C1 segment of cervical spinal cord (tissue), 14 donors: ENCODE measurements at places on chromosomes 1 and 21.

GRCh38 chr1:210405316-210405715 lies 76.6 kb downstream of the HHAT start:
- DNase-seq: no peak

GRCh38 chr1:117679299-117679698 lies 73.5 kb downstream of the TENT5C start:
- DNase-seq: no peak

DNA sequence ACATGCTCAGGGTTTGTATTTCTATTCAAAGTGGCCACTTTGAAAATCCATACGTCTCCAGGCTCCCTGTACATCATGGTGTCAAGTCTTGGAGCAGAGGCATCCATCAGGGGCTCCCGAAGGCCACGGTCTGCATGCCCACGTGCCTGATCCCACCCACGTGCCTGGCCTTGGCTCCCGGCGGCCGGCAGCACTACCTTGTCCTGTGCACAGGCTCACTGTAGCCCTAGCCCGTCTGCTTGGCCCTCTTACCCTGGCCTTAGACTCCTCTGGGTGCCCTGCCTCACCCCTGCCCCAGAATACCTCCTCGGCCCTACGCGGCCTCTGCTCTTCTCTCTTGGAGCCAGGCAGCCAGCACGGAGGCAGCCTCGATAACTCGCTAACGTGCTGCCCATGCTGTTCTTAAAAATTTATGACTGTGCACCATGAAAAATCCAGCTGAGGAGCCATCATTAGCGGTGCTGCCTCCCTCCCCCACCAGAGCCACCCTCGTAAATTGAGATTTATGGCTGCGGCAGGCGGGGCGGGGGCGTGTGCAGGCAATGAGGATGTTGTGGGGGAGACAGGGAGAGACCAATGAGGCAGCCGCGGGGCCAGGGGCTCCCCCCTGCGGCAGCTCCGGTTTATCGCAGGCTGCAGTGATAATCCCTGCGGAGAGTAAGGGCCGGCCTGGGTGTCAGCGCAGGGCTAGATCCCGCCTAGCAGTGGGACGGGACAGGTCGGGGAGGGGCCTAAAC lies 24.6 kb downstream of the DMAP1 start:
- no peak for DNase-seq

- DNase-seq: no peak
Measured at GRCh38 chr1:113207457-113207856, 134.5 kb downstream of the LRIG2 start.

- no peak for DNase-seq
Measured at GRCh38 chr1:71586030-71586429, 505.2 kb upstream of the ZRANB2 start.

GRCh38 chr1:6131561-6131960 lies 48.6 kb downstream of the CHD5 start:
- no peak for DNase-seq

- no peak for DNase-seq
Measured at GRCh38 chr1:145906954-145907753, 2.7 kb downstream of the ITGA10 start.

- no peak for DNase-seq
Measured at GRCh38 chr1:64162151-64162550, 41.3 kb upstream of the UBE2U start.

- DNase-seq: no peak
Measured at GRCh38 chr1:236156512-236157208, 14.3 kb downstream of the GPR137B start.

DNA sequence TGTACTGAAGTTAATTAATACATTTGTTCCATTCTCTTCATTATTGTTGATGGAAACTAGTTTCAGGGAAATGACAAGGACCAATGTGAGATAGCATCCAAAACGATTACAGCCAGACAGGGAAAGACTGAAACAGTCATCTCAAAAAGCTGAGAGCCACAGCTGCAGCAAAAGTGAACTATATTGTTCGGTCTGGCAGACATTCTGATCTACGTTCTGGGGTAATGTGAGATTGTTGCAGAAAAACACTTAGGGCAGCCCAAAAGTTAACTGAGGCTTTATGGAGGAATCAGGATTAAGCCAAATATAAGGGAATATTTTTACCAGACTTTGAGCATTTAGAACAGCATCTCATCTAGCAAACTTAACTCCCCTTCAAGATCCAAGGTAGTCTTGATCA lies 112.9 kb downstream of the LRRC40 start:
- no peak for DNase-seq

DNA sequence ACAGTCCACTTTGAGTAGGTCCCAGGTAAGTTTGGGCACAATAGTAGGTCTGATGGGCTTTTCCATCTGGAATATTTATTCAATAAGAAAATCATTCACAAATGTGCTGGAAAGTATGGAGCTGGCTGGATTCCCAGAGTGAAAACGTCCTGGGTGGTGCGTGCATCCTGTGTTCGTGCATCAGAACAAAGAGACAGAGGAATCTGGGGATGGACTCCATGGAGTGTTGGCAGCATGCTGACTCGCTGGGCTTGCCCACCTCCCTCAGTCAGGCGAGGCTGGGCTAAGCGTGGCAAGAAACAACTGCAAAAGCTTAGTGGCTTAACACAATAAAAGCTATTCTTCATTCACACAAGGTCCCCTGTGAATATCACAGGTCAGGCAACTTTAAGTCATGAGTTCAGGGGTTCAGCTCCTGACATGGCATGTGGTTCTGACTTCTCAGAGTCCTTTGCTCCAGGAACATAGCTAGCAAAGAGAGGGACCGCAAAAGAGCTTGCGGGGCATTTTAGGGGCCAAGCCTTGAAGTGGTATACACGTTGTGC lies 151.6 kb upstream of the ZNF644 start:
- no peak for DNase-seq

GRCh38 chr21:44263768-44264167 lies 2.1 kb upstream of the DNMT3L start:
- no peak for DNase-seq

DNA sequence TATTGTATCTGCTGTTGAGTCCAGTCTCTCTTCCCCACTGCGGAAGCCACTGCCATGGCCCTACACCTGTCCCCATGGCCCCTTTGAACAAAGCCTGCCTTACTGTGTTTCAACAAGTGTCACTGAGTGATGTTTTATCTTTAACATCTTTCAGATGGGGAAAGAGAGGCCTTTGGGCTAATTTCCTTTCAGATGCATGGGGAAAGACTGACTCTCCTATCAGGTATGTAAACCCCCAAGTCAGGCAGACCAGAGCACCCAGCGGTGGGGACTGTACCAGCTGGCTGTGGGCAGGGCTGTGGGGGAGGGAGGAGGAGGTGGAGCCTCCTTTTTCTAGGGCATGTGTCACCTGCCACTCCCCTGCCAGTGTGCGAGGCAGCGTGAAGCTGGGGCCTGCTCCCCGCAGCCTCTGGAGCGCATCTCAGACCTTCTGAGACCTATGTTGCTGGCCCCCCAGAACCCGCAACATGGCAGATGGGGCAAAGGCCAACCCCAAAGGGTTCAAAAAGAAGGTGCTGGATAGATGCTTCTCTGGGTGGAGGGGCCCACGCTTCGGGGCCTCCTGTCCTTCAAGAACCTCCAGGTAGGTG lies at the start of gene PLA2G2F:
Gene PLA2G2F, plus strand, starts transcription at position 363 of the 590 bp plus-strand sequence. Its CDS starts 105 bp downstream, at position 468.
- DNase-seq: no peak

DNA sequence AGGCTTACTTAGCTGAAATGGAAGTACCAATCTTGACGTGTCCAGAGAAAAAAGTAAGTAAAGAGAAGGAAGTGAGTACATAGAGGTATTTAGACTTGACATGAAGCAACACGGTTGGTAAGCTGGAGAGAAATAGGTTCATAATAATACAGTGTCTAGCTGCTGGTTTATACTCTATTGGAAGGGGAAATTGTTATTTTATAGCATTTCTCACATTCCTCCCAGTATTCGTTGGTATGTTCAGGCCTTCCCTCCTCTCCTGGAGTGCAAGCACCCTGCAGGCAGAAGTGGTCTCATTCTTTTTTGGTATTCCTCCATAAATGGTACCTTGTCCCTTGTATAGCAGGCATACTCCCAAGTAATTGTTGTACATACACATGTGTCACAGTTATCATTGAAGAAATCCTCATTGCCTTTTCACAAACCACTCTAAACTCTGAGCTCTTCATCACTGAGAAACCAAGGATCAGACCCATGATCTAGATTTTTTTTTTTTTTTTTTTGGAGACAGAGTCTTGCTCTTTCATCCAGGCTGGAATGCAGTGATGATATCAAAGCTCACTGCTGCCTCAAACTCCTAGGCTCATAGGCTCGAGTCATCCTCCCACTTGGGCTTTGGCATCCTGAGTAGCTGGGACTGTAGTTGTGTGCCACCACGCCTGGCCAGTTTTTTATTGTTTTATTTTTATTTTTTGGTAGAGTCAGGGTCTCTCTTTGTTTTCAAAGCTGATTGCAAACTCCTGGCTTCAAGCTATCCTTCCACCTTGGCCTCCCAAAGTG lies 9.8 kb upstream of the IPO9 start:
- DNase-seq: no peak

DNA sequence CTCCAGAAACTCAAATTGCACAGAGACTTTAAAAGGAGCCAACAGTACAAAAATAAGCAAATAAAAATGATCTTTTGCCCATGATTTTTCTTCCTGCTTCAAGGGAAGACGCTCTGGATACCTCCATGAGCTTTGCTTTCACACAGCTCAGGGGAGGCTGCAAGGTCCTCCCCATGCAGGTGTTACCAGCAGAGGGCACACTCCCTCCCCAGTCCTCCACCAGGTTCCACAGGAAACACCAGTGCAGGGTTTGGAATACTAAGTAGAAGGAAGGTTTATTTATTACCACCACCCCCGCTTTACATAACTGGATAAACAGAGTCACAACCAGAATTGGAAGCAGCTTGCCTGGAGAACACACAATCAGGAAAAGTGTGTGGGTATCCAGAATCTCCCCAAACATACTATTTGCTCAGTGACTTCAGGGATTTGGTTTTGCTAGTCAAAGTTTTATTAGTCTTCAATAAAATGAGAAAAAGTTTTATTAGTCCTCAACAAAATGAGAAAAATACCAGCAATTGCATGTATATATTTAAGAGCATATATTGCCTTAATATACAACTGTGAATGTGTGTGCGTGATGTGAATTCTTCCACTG lies 37.3 kb downstream of the HSD3B1 start:
- DNase-seq: no peak

DNA sequence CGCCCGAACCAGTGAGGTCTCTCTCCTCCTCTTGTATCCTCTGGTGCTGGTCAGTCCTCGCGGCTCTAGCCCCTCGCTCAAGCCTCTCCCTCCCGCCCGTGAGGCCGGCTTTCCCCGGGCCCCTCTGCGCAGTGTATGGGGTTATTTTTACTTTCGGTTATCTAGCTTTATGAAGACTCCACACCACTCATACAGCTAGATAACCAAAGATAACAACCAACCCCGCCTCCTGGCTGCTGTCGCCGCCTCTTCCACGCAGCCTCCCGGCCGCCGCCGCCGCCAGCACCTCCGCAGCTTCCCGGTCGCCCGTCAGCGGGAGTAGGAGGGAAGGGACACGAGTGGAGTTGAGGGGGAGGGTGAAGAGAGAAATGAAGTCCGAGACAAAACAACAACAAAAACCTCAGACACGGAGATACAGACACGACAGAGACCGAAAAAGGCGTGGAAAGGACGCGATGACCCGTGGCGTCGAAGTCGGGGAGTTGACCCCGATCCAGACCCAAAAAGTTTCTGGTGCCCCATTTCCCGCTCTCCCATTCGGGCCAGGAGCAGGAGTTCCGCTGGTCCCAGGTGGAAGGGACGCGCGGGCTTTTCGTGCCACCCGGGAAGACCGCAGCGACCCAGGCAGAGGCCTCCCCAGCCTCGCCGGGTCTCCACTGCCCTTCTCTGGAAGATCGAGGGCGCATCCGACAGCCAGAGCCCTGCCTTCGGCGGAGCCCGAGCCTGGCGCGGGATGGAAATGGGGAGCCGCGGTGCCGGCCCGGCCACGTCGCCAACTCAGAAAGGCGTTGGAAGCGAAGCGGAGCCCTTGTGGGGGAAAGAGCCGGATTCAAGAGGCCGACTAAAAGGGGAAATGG lies 51.4 kb downstream of the RHBG start:
- no peak for DNase-seq

GRCh38 chr1:36099681-36100341 lies 11.1 kb downstream of the ADPRS start:
- peak; percentile 62 for DNase-seq

DNA sequence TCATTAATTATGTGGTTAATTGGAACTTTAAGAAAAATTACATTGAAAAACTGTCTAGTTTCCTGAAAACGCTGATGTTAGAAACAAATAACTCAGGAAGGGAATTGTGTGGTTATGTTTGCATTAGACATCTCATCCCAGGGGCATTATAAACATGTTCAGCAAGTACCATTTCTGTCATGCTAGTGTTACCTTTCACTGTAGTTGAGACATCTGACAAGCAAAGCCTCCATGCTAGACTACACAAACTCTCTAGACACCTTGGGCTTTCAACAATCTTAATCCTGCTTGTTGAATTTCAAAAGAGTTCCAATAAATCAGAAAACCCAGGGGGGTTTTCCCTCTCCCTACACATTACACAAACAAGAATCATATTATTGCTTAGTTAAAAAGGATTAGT lies 536.8 kb downstream of the KCNT2 start:
- no peak for DNase-seq

GRCh38 chr1:187848321-187848720 lies 1019.6 kb downstream of the PLA2G4A start:
- DNase-seq: no peak

DNA sequence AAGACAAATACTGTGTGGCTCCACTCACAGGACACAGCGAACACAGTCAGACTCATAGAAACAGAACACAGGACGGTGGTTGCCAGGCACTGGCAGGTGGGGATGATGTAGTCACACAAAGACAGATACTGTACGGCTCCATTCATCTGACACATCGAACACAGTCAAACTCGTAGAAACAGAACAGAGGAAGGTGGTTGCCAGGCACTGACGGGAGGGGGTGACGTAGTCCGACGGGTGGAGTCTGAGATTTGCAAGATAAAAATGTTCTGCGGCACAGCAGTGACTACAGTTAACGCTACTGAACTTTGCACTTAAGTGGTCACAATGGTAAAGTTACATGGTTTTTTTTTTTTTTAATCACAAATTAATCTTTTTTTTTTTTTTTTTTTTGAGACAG lies 18.7 kb downstream of the C21orf58 start:
- no peak for DNase-seq

DNA sequence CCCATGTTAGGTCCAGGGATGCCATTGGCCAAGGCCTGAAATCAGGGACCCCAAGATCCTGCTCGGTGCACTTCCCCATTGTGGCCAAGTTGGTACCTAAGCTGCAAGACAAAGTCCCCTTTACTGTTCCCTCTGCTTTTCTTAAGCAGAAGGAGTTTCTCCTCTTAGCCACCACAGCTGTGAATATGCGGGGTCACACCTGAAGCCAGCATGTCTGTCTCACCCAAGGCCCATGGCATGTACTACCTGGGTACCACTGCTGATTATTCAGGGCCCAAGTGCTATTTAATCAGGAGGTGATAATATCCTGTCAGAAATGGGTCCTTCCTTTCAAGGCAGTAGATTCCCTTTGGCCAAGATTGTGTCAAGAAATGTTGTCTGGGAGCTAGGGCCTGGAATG lies 133.9 kb upstream of the DNAH14 start:
- DNase-seq: no peak

- DNase-seq: no peak
Measured at GRCh38 chr21:15221799-15222386, 157.1 kb upstream of the NRIP1 start.

DNA sequence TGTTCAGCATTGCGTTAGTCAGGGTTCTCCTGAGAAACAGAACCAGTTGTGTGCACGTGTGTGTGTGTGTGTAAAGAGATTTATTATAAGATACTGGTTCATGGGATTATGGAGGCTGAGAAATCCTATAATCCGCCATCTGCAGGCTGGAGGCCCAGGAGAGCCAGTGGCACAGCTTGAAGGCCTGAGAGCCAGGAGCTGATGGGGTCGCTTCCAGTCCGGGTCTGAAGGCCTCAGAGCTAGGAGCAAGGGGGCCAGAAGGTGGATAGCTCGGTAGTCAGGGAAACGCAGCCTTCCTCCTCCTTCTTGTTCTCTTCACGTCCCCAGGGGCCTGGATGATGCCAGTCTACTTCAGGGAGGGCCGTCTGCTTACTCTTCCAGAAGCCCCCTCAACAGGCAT lies 37.7 kb downstream of the FAAP20 start:
- DNase-seq: no peak
